ENCODE measurements at places on chromosomes 2 and 18.

- DNase-seq, result no peak
Observed at GRCh38 chr18:61732854-61733253, 160.0 kb downstream of the RNF152 start.

DNA sequence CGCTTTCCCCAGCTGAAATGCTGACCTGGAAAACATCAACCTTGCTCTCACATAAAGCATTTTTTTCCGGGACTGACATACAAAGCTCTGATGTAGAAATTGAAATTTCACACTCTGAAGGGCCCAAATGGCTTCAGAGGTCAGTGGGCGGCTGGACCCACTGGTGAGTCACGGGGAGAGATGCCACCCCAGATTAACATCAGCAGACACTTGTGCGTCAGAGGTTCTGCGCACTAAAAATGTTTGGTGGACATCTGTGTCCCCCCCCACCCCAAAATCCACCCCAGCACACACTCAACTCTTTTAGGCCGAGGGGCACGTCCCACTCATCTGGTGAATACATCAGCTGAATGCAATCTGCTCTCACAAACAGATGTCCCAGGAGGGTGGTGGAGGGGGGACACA is 208.9 kb downstream of the ASB1 start:
- no peak for DNase-seq

- DNase-seq, result no peak
Observed at GRCh38 chr2:173545364-173545763, 190.7 kb downstream of the CDCA7 start.

GRCh38 chr18:9065864-9066263 is 36.6 kb upstream of the NDUFV2 start:
- DNase-seq, result no peak

- no peak for DNase-seq
Observed at GRCh38 chr2:227939271-227940027, 68.0 kb downstream of the DAW1 start.

DNA sequence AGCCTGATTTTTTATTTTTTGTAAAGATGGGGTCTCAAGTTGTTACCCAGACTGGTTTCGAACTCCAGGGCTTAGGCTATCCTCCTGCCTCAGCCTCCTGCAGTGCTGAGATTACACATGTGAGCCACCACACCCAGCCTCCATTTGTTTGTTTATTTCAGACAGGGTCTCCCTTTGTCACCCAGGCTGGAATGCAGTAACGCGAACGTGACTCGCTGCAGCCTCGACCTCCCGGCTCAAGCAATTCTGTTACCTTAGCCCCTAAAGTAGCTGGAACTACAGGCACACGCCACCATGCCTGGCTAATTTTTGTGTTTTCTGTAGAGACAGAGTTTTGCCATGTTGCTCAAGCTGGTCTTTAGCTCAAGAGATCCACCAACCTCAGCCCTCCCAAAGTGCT is 27.2 kb downstream of the UBXN4 start:
- DNase-seq, result no peak

GRCh38 chr2:110725370-110725769 is 7.0 kb upstream of the ACOXL start:
- DNase-seq, result no peak

DNA sequence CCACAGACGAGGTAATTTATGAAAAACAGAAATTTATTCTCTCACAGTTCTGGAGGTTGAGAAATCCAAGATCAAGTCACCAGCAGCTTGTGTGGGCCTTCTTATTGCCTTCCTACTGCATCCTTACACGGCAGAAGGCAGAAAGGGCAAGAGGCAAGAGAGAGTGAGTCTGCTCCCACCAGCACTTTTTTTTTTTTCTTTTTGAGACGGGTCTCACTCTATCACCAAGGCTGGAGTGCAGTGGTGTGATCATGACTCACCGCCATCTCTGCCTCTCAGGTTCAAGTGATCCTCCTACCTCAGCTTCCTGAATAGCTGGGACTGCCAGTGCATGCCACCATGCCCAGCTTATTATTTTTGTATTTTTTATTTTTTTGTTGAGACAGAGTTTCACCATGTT is 78.5 kb upstream of the HK2 start:
- DNase-seq, result no peak

DNA sequence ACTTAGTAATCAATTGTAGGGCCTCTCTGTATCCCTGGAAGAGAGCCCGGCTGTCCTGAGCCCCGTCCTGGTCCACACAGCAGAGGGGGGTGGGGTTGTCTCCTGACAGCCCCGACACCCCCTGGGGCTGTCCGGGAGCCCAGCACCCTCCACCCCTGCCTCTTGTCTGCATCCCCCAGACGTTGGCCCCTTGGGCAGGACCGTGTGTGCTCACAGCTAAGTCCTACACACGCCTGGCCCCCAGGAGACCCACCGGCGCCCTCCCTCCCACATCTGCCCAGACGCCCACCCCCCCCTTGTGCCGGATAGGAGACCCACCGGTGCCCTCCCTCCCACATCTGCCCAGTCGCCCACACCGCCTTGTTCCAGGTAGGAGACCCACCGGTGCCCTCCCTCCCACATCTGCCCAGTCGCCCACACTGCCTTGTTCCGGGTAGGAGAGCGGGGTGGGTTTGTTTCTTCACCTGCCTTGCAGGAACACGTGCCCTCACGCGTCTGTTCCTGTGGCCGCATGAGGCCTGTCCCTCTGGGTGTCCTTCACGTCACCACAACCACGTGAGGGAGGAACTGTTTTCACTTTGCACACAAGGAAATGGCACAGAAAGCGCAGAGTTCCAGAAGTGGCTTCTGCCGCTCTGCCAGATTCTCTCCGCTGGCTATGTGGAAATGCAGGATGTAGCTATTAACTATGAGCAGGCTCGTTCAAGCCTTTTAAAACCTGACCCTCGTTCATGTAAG is 61.1 kb upstream of the NFATC1 start:
- no peak for DNase-seq

GRCh38 chr2:105732101-105732500 is 12.6 kb upstream of the NCK2 start:
- no peak for DNase-seq

- DNase-seq, result no peak
Observed at GRCh38 chr2:66888791-66889631, 454.1 kb downstream of the MEIS1 start.

GRCh38 chr18:11872479-11873136 is 21.4 kb downstream of the CHMP1B start:
- no peak for DNase-seq

- no peak for DNase-seq
Observed at GRCh38 chr2:236720974-236721540, 151.4 kb downstream of the ACKR3 start.

DNA sequence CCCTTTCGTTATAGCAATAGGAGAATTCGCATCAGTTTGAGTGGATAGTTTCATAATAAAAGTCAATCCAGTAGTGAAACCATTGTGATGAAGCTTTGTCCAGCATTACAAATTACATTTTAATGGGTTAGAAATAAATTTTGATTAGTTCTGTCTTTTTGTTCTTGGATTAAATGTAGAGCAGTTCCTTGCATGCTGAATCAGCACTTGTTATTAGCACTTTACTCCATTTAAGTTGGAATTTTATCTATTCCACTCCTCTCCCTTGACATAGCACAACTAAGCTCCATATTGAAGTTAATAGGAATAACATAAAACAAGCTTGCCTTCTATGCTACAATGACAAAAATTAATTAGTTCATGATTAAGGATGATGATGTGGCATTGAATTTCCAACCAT is 624.1 kb downstream of the CCDC85A start:
- no peak for DNase-seq

Data from T-helper 9 cell (primary cell).